Left lung (tissue), 14 donors: ENCODE measurements at places on chromosomes 1 and 21.
A peak's percentile ranks its signal among the peaks of the same experiment; 100 is the strongest.

DNA sequence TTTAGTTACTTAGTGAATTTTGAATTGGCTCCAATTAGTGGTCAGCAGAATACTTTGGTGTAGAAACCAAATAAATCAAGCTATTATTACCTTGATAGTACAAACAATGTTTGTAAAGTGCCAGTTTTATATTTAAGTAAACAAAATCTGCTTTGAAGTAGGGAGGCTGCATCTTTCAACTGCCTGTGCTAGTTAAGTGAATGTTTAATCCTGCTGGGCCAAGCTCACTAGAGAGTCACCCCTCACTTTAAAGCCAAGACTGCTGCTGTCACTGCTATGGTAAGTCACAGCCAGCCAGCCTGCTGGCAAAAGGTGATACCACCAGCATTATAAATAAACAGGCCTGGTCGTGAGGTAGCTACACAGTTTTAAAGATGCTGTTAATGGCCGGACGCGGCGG lies 10.3 kb upstream of the CFAP126 start:
- DNase-seq = no peak

GRCh38 chr21:45227735-45228134 lies 60.0 kb downstream of the POFUT2 start:
- no peak for DNase-seq

DNA sequence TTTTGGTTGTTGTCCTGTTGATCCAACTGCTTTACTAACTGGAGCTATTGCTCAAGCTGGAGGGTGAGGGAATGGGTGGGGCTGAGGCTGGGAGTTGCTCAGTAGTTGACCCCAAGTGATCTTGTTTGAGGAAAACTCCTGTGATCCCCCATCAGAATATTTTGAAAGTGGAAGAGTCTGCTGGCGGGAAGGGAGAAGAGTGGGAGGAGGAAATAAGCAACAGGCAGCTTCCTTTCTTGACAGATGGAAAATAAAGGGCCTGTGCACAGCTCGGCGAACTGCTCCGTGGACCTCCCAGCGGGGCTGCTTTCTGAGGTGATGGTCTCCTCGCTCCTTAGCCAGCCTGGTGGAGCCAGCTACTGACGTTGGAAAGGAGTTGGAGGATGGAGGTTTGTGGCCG lies 199.1 kb upstream of the LMO4 start:
- peak; percentile 28 for DNase-seq

DNA sequence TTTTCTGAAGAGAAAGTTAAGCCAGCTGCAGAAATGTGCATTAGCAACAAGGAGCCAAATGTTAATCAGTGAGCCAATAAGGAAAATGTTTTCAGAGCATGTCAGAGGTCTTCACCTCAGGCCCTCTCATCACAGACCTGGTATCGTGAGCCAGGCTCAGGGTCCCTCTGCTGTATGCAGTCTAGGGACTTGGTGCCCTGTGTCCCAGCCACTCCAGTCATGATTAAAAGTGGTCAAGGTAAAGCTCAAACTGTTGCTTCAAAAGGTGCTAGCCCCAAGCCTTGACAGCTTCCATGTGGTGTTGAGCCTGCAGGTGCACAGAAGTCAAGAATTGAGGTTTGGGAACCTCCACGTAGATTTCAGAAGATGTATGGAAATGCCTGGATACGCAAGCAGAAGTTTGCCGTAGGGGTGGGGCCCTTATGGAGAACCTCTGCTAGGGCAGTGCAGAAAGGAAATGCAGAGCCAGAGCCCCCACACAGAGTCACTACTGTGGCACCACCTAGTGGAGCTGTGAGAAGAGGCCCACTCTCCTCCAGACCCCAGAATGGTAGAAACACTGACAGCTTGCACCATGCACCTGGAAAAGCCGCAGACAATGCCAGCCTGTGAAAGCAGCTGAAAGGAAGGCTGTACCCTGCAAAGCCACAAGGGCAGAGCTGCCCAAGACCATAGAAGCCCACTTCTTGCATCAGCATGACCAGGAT lies 1128.7 kb downstream of the AMY1C start:
- no peak for DNase-seq

GRCh38 chr1:50605186-50605875 lies 182.1 kb upstream of the DMRTA2 start:
- DNase-seq = no peak

GRCh38 chr21:14058566-14058965 lies 152.2 kb downstream of the LIPI start:
- DNase-seq = no peak

DNA sequence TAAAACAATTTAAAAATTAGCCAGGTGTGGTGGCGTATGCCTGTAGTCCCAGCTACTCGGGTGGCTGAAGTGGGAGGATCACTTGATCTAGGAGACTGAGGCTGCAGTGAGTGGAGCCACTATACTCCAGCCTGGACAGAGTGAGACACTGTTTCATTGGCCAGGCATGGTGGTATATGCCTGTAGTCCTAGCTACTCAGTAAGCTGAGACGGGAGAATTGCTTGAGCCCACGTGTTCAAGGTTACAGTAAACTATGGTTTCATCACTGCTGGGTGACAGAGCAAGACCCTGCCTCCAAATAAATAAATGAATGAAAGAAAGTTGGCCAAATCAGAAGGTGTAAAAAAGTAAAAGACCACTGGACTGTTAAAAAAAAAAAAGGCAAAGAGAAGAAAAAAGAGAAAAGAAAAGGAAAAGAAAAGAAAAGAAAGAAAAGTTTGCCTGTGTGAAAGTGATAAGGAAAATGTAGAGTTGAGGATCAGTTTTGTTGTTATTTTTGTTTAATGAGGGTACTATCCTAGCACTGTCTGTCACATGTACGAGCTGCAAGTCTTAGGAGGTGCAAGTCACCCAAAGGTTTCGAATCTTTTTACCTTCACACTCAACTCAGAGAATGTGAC lies 52.3 kb downstream of the LUZP1 start:
- DNase-seq = no peak

- peak; percentile 43 for DNase-seq
Measured at GRCh38 chr1:21511579-21512522, 2.6 kb downstream of the ALPL start.

GRCh38 chr21:41437729-41438128 lies 11.7 kb downstream of the MX1 start:
- DNase-seq = no peak

- DNase-seq = no peak
Measured at GRCh38 chr1:58818075-58818474, 34.2 kb upstream of the JUN start.

DNA sequence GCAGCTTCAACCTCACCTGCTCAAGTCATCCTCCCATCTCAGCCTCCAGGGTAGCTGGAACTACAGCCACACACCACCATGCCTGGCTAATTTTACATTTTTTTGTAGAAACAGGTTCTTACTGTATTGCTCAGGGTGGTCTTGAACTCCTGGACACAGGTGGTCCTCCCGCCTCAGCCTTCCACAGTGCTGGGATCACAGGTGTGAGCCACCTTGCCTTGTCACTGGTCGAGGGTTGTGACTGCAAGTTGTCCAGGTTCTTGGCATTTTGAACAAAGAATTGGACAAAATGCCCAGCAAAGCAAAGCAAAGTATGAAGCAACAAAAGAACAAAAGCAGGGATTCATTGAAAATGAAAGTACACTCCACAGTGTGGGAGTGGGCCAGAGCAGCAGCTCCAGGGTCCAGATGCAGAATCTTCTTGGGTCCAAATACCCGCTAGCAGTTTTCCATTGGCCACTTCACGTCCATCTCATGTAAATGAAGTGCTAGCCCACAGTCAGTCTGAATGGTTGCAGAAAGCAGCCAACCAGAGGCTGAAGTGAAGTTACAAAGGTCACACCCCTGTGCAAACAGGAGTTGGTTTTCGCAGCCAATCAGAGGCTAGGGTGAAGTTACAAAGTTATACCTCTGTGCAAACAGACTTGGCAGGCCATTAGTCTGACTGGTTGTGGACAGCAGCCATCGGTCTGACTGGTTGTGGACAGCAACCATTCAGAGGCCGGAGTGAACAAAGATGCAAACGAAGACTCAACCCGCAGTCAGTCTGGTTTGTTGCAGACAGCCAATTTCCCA lies 109.5 kb upstream of the KIF26B start:
- no peak for DNase-seq

GRCh38 chr1:67401443-67401842 lies 28.8 kb downstream of the SERBP1 start:
- DNase-seq = no peak

DNA sequence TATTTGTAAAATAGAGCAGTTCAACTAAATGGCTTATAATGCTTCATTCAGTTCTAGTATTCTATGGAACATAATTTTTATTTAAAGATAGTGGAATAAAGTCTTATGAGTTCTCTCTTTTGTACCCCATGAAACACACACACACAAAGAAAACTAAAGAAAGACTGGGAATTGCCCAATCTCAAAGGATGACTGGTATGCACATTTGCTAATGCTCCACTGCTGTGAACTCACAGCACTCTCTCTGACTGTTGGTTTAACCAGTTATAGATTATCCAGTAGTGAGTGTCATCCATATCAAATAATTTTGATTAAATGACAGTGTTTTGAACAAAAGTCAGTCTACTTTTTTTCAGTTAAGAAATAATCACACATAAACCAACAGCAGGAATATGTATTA lies 1082.4 kb upstream of the B3GALT2 start:
- DNase-seq = no peak

DNA sequence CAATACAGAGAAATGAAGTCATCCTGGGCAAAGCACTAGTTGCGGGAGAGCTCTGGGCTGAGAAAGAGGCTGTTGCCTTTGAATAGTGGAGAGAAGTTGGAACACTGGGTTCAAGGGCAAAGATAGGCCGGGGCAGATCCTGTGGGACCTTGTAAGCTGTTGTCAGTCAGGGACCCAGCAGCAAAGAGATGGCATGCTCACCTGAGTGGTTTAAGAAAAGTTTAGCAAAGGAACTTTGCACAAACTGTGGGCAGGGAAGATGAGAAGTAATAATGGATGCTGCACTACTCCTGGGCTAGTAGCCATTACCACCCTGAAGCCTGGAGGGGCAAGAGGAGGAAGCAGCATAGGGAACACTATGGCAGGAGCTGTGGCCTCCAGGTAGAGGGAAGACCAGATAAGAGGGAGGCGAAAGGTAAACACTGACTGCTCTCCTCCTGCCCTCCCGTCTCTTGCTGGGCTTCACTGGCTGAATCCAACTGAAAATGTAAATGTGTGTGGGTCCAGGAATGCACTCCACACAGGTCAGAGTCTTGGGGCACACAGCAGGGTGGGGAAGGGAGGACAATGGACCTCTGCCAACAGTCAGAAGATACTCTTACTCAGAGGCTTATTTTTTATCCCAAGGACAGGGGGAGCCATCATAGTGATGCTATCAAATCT lies 129.2 kb downstream of the PLPP3 start:
- DNase-seq = no peak

DNA sequence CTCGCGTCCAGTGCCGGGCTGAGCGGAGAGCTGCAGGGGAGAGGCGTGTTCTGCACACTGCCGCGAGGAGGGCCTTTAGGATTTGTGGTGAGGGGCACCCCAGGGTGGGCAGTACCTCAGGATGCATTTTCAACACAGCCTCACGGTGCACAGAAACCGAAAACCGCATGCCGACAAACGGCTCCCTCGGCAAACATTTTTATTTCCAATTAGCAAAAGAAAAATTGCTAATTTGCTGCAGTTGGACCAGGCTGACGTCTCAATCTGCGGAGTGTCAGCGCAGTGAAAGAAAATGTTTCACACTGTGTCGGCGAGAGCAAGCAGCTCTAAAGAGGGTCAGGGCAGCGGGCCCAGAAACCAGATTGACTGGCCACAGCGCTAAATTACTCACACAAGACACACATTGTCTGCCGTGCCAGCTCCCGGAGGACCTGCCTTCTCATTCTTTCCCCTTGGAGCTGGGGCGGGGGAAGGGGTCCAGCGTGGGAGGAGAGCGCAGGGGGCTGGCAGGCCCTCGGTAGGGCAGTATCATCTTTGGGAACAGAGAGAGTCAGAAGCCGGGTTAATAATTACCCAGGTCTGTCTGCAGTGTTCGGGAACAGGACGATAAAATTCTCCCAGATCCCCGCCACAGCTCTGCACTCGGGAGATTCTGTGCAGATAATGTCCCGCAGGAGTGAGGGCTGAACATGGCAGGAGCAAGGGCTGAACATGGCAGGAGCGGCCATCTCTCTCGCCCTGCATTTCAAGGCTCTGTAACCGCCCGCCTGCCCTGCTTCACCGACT lies 150.2 kb downstream of the PRDM16 start:
- peak; percentile 76 for DNase-seq

- no peak for DNase-seq
Measured at GRCh38 chr1:119384591-119384990, 16.0 kb downstream of the HAO2 start.

DNA sequence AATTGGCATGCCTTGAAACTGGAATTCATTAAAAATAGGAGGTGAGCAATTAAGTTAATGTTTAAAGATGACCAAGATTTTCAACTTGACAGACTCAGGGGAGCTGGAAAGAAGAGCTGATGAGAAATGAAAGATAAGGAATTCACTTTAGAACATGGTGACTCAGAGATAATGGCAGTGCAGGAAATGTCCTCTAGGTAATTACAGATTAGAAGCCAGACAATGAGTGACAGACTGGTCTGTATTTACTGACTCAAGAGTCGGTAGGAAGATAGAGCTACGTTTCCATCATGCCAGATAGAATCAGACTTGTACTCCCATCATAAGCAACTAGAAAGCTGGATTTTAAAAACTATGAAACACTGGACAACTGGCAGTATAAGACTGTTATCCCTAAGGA lies 151.6 kb downstream of the AJAP1 start:
- DNase-seq = no peak

- no peak for DNase-seq
Measured at GRCh38 chr1:26946270-26946669, 14.0 kb downstream of the KDF1 start.

DNA sequence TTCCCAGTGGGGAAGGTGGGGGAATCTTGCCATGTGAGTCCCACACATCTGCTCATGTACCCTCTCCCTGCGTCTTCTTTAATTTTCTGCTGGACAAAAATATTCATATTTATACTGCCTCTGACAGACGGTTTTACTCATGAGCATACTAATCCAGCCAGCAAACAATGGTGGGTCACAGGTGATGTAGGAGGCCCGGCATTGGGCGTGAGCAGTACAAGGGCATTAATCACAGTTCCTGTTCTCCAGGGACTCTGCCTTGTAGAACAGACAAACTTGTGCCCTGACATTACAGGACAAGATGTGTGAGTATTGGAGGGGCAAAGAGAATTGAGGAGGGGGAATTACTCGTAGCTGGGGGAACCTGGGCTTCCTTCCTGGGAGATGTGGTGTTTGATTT lies 25.0 kb downstream of the MTARC1 start:
- no peak for DNase-seq

DNA sequence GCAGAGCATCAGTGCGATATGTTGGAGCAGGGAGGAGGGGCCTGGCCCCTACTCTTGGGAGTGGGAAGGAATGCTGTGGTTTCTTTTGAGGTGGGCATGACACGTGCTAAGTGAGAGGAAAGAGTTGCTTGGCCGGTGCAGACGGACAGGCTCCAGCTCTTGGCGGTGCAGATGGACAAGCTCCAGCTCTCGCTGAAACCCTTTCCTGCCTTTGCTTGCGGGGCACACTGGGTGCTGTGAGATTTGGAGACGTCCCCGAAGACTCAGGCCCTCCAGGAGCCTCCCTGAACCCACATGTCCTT lies 15.9 kb downstream of the PDXK start:
- DNase-seq = no peak

- no peak for DNase-seq
Measured at GRCh38 chr1:150575072-150575489, 4.3 kb downstream of the MCL1 start.
